Posterior cingulate gyrus (tissue), 11 donors: ENCODE measurements at places on chromosomes 1 and 21.

- no peak for DNase-seq
Observed at GRCh38 chr1:65256860-65257708, 52.3 kb upstream of the DNAJC6 start.

DNA sequence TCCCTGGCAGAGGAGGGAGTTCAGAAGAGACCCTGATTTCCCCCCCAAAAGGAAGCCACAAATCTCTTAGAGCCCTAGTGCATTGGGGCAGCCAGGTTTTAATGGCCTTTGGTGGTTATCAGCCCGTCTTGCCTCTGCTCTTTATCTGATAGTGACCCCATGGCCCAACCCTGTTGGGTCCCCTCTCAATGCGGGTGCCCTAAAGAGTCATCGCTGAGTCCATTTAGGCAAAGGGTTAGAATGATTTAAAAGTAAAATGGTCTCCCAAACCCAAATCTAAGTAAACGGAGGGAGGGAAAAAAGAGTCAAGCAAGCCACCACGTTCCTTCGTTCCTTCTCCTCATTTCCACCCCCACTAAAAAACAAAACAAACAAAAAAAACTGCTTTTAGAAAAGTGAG lies 164.0 kb downstream of the RUNX1 start:
- no peak for DNase-seq

DNA sequence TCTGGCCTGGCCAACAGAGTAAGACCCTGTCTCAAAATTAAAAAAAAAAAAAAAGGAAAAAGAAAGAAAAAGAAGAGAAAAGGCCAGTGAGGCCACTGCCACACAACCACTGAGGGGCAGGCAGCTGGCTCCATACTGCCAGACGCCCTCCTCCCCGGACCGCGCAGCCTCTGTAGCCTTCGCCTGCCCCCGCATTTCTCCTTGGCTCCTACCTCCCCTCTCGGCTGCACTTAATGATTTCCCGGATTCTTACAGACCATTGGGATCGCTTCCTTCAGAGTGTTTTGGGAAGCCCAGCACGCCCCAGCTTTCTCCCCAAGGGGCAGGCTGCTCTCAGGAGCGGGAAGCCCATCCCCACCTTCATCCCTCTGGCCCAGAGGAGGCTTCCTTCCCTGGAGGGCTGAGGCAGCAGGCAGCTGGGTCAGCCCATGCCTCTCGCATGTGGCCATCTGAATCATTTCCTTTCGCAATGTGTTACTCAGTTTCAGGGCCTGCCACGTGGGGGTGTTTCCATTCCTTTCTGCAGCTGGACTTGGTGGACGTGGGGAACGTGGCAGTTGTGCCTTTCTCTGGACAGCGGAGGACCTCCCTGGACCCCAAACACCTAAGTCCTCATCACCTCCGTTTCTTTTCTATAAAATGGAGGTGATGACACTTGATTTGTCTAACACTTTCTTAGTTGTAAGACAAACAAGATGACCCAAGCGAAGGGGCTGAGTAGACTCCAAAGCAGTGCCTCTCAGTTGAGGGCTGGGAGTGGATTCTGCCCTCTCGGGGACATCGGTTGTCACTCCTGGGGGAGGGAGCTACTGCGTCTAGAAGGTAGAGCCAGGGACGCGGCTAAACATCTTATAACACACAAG lies 2.3 kb downstream of the SLC2A5 start:
- DNase-seq = no peak

- no peak for DNase-seq
Observed at GRCh38 chr1:67224856-67225255, 58.6 kb downstream of the IL23R start.

- no peak for DNase-seq
Observed at GRCh38 chr1:54289712-54290233, 89.8 kb downstream of the MRPL37 start.
